Upper lobe of left lung (tissue), 6 donors: ENCODE measurements at places on chromosomes 3 and 15. TPM values are rescaled to one million over a fixed set of nuclear protein-coding genes. Genes with fewer than 3 reads are reported as not detected.

GRCh38 chr15:89109238-89109637 lies 21.0 kb downstream of the ABHD2 start:
- peaks cover 8% of the 10 kb centered on the region for H3K36me3 ChIP-seq
- H3K27me3 ChIP-seq = no peaks in the 10 kb centered on the region
- no peak overlapping the region for H3K4me3 ChIP-seq
- H3K4me1 ChIP-seq = peaks cover 63% of the 10 kb centered on the region
- H3K27ac ChIP-seq = no peak overlapping the region

EXD1 gene
- not detected for total RNA-seq

GRCh38 chr15:42156243-42156922 lies at the start of gene PLA2G4F:
Gene PLA2G4F (minus strand): TSS chr15:42156636. CDS start chr15:42156549, 87 bp downstream.
- H3K36me3 ChIP-seq = peaks cover 16% of the 10 kb centered on the region
- H3K4me3 ChIP-seq = no peak within 1 kb of the TSS
- peaks cover 25% of the 10 kb centered on the region for H3K4me1 ChIP-seq
- H3K27me3 ChIP-seq = no peaks in the 10 kb centered on the region
- peak within 1 kb of the TSS; percentile 72 for H3K27ac ChIP-seq

HEG1 gene
- total RNA-seq = 111 TPM

GRCh38 chr15:72205273-72205672 lies 7.7 kb upstream of the GRAMD2A start:
- no peak overlapping the region for H3K4me3 ChIP-seq
- no peak overlapping the region for H3K27ac ChIP-seq
- H3K36me3 ChIP-seq = peaks cover 100% of the 10 kb centered on the region
- DNase-seq = no peak
- H3K4me1 ChIP-seq = no peaks in the 10 kb centered on the region
- no peaks in the 10 kb centered on the region for H3K27me3 ChIP-seq

PTX3 gene
- total RNA-seq = 8.3 TPM

PLSCR1 gene
- total RNA-seq = 90.1 TPM

GRCh38 chr15:35308802-35309201 lies 223.7 kb upstream of the NANOGP8 start:
- no peaks in the 10 kb centered on the region for H3K36me3 ChIP-seq
- H3K27ac ChIP-seq = no peak overlapping the region
- DNase-seq = no peak
- no peaks in the 10 kb centered on the region for H3K27me3 ChIP-seq
- no peak overlapping the region for H3K4me3 ChIP-seq

- no peaks in the 10 kb centered on the region for H3K4me1 ChIP-seq
- H3K27ac ChIP-seq = no peak overlapping the region
- no peak for DNase-seq
- H3K4me3 ChIP-seq = no peak overlapping the region
- H3K36me3 ChIP-seq = no peaks in the 10 kb centered on the region
- no peaks in the 10 kb centered on the region for H3K27me3 ChIP-seq
These were observed 22.6 kb upstream of the RASGRP1 start for GRCh38 chr15:38587214-38587613.

CHL1 gene
- 14.3 TPM for total RNA-seq
